ENCODE measurements at places on chromosomes 2 and 18.

GRCh38 chr2:9139491-9140443, 66.8 kb upstream of the ASAP2 start:
- DNase-seq, result no peak

- DNase-seq, result no peak
These were observed 123.2 kb downstream of the EPHA4 start for GRCh38 chr2:221448844-221449390.

GRCh38 chr2:129296806-129297205, 682.7 kb upstream of the RAB6C start:
- no peak for DNase-seq

DNA sequence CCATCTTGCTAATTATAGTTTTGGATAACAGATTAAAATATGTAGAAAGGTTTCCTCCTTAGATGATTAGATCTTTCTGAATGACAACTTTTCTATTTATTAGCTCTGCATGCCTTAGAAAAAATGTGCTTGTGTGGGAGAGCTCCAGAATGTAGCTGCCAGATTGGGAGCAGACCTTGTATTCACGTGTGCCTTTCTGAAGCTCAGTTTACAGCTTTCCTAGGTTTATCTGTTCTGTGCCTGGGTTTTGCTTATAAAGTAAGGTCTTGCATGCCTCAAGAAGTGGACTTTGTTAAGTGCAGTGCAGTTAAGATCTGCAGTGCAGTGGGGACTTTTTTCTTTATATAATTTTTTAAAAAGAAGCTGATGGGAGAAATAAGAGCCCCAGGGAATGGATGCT, 179.0 kb downstream of the DCC start:
- DNase-seq, result no peak

DNA sequence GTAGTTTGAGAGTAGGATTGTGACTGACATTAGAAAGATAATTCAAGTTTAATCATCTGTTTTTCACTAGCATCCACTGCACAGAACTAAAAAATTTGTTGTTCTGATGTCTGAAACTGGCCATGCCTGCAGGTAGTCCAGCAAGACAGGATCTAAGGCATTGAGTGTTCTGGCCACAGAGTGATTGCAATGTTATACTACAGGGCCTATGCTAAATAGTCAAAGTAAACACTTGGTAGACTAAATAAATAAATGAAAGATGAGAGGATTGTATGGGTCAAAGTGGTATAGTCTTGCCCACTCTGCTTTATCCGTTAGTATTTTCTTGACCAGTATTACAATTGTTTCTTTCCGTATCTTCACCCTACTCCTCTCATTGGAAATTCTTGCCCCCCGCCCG, 27.6 kb upstream of the FANCL start:
- no peak for DNase-seq

DNA sequence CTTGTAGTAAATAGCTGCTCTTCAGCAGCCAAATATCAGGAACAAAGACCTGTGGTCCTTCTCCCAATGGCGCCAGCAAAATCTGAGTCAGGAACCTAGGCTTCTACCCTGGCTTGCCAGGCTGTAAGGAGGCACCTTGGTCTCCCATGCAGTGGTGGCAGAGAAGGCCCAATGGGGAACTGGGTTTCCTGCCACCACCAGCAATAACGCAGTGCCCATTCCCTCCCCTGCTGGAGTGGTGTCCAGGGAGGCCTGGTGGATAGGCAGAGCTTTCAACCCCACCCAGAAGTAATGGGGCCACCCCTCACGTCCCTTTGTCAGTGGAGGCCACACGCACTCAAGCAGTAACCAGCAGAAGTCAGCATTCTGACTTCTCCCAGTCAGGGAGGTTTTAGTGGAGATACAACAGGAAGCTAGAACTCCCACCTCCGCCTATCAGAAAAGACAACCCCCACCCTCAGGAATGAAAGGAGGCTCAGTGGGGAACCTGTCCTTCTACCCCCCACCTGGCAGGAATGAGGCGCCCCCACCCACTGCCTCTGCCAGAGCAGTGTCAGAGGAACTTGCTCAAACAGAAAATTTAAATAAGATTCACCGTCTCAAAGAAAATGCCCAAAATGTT, 132.4 kb downstream of the COPS8 start:
- DNase-seq, result no peak

DNA sequence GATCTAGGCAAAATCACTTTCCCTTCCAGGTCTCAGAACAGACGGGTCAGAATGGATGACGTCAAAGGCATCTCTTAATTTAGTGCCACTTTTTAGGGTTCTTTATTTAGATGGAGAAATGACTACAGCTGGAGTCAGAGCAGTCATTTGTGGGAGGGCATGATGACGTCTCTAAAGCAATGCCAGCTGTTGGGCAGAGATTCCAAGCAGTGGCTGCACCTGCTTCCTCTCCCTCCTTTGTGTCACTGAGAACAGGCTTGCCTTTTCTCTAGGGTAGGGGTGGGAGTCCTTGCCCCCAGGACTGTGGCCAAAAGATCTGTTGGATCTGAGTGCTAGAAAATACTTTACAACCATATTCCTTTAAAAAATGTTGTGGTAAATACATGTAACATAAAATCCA, 28.7 kb upstream of the SKOR2 start:
- no peak for DNase-seq

DNA sequence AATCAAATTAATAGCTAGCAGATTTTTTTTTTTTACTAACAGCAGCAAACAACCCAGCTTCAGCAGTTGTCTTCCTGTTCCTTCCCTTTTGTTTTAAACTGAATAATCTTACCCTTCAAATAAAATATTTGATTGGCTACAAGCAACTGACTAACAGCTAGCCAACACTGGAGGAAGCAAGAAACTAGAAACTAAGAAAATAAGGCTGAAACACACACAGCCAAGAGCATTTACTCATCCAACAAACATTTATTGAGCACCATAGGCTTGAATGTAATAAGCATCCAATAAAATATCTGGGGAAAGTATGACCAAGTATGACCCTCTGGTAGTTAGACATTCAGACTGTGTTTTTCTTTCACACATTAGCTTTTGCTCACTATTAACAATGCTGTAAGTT, 189.2 kb downstream of the CD226 start:
- DNase-seq, result no peak

DNA sequence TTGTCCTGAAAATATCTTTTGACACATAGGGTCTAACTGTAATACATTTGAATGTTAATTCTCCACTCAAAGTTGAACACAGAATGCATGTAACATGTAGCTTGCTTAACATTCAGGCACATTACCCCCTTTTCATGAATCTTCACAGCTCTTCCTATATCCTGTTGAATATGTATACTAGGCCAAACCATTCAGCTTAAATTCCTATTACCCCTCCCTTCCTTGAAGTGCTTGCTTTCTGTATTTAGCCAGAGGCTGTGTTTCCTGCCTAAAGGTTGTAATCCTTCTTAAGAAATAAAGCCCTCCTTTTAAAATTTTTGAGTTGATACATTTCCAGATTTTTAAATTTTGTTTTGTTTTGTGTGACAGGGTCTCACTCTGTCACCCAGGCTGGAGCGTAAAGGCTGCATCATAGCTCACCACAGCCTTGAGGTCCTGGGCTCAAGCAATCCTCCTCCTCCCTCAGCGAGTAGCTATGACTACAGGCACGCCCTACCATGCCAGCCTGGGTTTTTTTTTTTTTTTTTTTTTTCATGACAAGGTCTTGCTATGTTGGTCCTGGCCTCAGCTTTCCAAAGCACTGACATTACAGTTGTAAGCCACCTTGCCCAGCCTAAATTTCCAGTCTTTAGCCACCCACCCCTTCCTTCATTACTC, 357.6 kb downstream of the DSC3 start:
- DNase-seq, result no peak

- DNase-seq, result no peak
These were observed 175.9 kb downstream of the SH3RF3 start for GRCh38 chr2:109304731-109305470.

- no peak for DNase-seq
These were observed 1.2 kb upstream of the AFTPH start for GRCh38 chr2:64522843-64523428.

DNA sequence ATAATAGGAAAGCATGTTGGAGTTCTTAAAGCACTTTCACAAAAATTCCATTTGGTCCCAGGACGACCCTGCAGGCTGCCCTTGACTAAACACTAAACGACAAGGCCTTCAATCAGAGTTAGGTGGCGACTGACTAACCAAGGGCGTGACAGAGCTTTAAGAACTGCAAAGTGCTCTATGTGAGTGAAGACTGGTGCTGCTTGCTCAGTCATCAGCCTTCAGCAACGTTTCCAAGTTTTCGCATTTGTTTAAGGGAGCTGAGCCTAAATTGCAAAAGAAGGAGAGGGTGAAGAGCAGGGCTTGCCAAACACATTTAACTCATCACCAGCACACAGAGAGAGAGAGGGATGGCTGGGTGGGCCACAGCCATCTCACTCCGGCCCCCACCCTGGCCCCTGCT, 204.7 kb upstream of the PID1 start:
- no peak for DNase-seq

- no peak for DNase-seq
These were observed 633.9 kb upstream of the LRRTM1 start for GRCh38 chr2:80938463-80938862.

GRCh38 chr2:85308896-85309555, 18.8 kb downstream of the TGOLN2 start:
- no peak for DNase-seq

GRCh38 chr2:30293303-30293921, 62.1 kb downstream of the LBH start:
- DNase-seq, result peak; percentile 93

- DNase-seq, result no peak
These were observed 46.5 kb downstream of the PTGR3 start for GRCh38 chr18:75162467-75162866.

- no peak for DNase-seq
These were observed 36.1 kb downstream of the TEX51 start for GRCh38 chr2:126934809-126935208.

DNA sequence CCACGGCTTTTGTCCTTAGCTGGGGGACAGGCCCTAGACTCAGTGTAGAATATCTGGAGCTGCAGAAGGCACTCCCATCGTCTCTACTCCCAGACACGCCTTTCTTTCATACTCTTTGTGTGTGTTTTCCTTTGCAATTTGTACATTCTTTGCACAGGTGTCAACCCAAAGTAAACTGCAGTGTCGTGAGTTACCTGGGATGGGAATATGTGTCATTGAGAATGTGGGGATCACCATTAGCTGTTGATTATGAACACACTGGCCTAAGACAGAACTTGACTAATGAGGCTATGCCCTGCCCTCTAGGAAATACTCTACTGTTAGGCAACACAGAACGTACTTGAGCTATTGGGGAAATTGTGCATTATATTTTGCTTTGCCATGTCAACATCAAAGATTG, 233.3 kb downstream of the SETBP1 start:
- no peak for DNase-seq

- DNase-seq, result no peak
These were observed 40.7 kb downstream of the RALB start for GRCh38 chr2:120293096-120294007.

DNA sequence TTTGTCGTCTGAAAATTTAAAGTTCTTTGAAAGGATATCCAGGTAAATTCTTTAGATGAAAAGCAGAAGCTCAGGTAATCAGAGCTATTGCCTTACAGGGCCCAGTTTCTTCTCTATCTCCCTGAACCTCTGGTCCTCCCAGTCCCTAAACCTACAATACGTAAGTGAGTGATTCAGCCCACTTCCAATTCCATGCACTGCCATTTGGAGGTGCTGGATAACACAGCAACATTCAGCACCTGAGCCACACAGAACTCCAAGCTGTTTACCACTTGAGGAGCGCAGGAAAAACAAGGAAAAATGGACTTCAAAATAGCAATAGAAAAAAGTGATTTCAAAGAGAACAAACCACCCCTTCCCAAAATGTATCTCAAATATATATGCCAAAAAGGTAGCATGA, 105.0 kb upstream of the DNAJC10 start:
- no peak for DNase-seq

DNA sequence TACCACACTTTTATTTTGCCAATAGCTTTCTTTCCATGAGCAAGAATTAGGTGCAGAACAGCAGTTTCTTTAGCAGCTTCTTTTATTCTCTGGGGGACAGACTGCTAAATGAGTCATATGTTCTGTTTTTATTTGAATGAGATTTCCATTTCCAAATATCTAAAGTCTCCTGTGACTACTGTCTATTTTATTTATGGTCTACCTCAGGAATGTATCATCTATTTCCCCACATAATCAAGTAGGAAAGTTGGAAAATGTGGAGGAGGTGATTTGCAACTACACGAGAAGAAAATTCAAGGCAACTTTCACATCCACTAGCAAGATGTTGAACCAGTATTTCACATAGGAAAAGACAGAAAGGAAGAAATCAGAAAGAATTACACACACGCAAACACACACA, 139.9 kb upstream of the MEX3C start:
- no peak for DNase-seq

DNA sequence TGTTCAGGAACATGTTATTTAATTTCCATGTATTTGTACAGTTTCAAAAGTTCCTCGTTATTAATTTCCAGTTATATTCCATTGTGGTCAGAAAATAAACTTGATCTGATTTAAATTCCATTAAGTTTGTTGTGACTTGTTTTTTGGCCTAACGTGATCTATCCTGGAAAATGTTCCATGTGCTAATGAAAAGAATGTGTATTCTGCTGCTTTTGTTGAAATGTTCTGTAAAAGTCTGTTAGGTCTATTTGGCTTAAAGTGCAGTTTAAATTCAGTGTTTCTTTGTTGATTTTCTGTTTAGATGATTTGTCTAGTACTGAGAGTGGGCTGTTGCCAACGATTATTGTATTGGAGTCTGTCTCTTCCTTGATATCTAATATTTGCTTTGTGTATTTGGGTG, 148.0 kb downstream of the UBR3 start:
- DNase-seq, result no peak

DNA sequence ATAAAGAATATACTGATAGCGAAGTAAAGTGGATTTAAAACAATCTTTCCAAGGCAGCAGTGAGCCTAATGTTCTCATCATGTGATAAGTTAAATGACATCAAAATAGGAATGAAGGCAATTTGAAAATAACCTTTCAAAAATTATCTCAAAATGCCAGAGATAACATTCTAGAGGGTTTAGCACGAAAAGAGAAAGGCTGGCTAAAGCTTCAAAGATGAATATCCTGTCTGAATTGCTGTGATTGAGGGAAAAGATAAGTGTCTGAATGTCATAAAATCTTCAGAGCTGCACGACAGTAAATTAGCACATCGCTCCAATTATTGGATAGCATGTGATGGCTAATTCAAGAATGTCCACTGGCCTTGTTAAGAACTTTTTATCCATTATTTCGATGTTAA, 159.3 kb downstream of the PID1 start:
- no peak for DNase-seq

- peak; percentile 46 for DNase-seq
These were observed 228.3 kb downstream of the SRBD1 start for GRCh38 chr2:45382744-45383143.

DNA sequence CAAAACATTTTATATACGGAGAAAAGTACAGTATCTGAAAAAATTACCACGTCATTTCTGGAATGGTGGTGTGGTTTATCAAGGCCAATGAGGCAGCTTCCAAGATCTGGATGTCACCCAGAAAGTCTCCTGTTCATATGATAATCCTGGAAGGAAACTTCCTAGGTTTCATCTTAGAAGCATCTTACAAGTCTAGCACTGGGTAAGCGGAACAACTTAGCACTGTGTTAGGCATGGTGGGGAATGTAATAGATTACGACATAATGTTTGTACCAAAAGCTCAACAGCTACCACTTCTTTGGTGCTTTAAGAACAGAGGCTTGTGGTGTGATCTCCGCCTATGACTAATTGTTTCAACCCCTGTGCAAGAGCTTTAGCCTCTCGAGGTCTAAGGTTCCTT, 63.1 kb upstream of the LYPD1 start:
- no peak for DNase-seq
